ENCODE measurements at places on chromosomes 3 and 15. TPM values are rescaled to one million over a fixed set of nuclear protein-coding genes. Genes with fewer than 3 reads are reported as not detected.

DNA sequence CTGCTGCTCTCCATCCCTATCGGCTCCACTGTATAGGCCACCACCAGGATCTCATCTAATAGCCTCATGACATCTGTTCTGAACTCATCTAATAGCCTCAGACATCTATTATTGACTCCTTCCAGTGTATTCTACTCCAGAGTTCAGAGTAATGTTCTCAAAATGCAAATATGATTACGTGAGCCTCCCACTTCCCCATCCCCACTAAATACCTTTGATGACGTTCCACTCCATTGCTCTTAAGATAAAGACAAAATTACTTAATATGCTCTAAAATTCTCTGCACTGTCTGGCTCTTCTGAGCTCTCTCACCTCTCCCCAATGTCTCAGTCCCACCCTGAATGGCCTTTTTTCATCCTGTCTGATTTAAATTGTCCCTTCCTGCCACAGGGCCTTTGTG is 94.7 kb downstream of the SAMMSON start:
- no peak for DNase-seq

DNA sequence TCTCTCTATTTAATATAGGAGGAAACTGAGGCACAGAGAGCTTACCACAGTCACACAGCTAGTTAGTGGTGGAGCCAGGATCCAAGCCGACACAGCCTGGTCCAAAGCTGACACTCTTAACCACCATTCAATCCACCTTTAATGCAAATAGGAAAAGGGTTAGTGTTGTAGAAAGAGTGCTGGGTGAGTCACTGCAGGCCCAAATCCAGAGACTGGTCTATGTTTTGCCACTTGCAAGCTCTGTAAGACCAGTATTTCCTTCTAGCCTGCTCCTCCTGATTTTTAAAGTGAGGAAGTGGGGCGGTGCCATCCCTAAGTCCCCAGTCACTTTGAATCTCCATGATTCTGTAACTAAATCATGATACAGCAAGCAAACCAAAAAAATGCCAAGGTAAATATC is 111.0 kb downstream of the MECOM start:
- DNase-seq, result no peak

DNA sequence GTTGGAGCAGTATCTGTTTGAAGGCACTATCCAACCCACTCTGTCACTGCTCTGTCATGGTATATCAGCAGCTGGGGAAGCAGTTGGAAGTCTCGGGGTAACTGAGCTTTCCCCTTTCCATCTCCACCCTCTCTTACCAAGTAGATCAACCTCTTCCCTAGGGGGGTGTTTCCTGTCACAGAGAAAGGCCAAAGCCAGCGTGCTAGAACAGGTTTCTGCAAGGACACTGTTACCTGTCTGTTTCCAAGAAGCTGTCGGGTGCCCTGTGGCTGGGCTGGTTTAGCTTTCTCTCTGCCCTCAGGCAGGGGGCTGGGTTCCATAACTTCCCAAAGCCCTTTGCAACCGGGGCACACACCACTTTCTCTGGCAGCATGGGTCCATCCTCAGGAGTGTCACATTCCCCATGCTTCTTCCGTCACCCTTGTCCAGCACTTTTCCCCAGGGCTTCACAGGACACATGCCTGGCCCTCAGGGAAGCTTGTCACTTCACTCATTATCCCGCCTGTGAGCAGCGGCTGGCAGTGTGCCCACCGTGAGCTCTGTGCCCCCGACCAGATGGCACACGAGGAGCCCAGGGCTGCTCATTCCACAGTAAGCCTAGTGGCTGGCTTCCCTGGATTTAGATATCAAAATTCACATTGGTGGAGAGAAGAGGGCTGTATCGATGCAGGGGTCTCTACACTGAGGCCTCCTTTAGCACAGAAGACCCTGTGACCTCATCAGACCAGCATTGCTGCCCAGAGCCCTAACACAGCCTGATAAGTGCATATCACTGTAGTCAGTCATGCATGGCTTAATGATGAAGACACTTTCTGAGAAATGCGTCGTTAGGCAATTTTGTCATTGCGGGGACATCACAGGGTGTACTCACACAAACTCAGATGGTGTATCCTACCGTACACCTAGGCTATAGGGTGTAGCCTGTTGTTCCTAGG is 205.8 kb downstream of the SLCO3A1 start:
- DNase-seq, result no peak

DNA sequence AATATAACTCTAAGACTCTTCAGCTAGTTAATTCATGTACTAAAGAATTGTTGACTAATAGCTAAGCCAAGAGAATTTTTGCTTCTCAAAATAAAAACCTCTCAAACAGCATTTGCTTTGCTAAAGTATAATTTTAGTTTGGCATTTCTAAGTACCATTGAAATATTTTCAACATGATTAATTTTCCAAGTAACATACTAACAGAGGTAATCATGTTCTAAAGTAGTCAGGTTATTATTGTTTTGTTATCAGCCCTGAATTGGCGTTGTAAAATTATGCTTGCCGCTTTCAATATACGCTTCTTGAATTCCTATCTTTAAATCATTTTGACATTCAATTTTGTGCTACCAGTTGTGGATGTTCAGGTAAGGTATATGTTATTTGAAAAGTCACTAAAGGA is 134.3 kb downstream of the CNTN6 start:
- no peak for DNase-seq

DNA sequence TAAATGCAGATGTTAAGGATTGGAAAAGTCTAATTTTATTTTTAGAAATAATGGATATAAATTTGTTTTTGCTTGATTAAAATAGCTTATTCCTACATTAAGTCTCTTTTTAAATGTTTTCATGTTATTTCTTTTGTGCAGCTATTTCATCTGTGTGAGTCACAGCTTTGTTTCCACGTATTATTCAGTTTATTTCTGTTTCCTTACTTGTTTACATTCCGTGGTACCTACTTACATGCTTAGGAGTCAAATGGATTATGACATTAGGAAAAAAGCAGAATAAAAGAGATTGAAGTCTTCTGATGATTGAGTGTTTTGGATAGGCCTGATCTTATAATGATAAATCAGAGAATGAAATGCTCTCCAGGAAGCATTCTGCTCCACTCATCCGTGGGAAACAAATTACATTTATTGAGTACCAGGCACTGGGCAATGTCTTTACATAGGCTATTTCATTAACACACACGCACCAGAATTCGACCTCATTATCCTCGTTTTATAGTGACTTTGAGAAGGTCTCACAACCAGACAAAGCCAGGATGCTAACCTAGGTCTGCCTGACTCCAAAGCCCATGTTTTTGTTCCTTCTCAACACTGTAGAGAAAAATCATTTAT is 38.1 kb upstream of the RASA2 start:
- no peak for DNase-seq

GPR171 gene
- polyA plus RNA-seq, result 156 TPM

TGM4 gene
- not detected for polyA plus RNA-seq

HIGD2B gene
- polyA plus RNA-seq, result not detected

DNA sequence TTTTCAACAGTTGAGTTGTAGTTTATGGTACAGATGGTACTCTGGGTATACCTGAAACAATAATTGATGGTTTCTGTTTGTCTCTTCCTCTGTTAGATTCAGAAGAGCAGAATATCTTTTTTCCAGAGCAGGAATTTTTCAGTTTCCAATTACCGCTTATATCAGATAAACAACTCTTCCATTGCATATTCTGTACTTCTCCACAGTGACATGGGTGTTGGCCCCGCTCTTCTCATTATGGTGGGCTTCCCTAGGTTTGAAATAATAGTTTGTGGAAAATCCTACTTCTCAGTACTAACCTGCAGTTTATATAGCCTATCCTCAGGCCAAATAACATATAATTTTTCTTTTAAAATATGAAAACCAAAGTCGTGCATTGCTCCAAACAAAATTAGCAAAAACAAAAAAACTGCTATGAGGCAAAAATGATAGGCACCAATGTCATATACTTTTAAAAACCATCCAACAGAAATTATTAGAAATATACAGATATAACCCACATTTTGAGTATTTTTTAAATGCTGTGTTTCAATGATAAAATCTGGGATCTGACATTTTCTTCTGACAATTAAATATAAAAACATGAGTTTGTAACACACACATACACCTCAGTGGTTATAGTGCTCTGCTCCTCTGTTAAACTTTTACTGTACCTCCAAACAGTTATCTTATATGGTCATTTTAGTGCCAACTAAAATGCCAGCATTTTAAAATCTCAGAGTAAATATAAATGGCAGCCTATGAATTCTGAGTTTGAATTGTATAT is 56.8 kb downstream of the CMSS1 start:
- no peak for DNase-seq

Measured in CD4-positive, alpha-beta memory T cell (primary cell).